Stimulated activated CD4-positive, alpha-beta T cell treated with anti-CD3 and anti-CD28 coated beads, Interleukin-1b, Interleukin-23, amount 100 ng/mL, for 1 hour (primary cell): ENCODE measurements at places on chromosomes 1 and 21.

DNA sequence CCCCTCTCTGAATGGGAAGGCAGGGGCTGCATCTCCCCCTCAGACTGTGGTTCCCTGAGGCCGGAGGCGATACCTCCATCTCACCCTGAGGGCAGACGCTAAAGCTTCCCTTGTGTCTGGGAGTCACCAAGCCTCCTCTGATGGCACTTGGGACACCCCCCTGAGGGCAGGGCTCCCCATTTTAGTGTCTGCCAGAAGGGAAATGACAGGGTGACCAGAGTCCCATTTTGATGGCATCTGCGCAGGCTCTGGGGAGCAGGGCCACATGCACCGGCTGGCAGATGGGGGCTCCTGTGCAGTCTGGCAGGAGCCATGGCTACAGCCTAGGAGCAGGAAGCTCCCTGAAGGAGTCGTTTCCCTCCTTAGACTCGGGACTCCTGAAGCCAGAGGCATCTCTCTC, 1.7 kb downstream of the S100A2 start:
- DNase-seq: no peak

- no peak for DNase-seq
These were observed 85.7 kb upstream of the AK4 start for GRCh38 chr1:65062339-65062738.

- DNase-seq: no peak
These were observed 24.9 kb upstream of the APCS start for GRCh38 chr1:159562680-159563079.

- DNase-seq: no peak
These were observed 32.3 kb upstream of the PLD5 start for GRCh38 chr1:242556759-242557158.

GRCh38 chr1:194161591-194161990, 975.2 kb upstream of the B3GALT2 start:
- no peak for DNase-seq

DNA sequence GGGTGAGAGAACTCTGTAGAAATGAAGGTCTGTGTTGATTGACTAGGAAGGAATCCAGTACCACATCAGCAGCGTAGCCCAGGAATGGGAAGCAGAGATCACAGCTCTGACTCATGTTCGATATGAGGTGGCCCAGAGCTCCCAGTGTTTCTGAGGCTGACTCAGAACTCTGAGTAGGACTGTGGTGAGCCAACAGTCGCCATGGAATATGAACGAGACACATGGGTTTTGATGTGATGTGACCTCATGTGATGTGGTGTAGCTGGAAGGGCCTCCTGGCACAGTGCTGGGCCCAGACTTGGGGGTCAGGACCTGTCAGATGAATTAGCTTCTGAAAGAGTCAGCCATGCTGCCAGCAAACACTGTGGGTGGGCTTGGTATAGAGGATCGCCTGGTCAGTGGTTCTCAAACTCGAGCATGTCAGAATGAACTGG, 237.0 kb downstream of the MRPL39 start:
- no peak for DNase-seq

- no peak for DNase-seq
These were observed 180.0 kb downstream of the RASAL2 start for GRCh38 chr1:178273707-178274410.

DNA sequence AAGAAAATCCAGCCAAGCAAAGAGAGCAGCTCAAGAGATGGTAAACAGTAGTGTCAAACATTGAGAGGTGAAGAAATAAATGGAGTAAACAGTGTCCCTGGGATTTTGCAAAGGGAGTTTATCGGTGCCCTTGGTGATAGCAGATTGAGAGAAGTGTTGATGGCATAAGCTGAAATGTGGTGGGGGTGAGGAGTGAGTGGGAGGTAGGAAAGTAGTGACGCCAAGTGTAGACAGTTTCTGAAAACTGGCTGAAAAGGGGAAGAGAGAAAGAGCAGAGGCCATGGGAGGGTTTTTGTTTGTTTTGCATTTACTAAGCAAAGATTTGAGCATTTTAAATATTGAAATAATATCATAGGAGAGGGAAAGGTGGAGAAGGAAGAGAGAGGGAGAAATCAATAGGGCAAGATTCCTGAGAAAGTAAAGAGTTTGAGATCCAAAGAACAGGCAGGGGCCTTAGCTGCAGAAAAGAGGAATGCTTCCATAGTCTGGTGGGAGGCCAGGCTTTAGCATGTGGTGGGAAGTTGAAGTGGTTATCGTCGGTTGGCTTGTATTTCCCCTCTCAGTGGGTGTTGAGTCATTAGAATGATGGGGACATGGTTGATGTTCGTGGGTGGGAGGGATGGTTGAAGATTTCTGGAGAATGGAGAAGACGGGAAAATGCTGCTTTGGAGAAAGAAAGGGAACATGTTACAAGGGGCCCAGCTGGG, 26.8 kb upstream of the RASAL2 start:
- DNase-seq: no peak

GRCh38 chr1:99503276-99503747, 142.6 kb upstream of the PALMD start:
- DNase-seq: no peak

DNA sequence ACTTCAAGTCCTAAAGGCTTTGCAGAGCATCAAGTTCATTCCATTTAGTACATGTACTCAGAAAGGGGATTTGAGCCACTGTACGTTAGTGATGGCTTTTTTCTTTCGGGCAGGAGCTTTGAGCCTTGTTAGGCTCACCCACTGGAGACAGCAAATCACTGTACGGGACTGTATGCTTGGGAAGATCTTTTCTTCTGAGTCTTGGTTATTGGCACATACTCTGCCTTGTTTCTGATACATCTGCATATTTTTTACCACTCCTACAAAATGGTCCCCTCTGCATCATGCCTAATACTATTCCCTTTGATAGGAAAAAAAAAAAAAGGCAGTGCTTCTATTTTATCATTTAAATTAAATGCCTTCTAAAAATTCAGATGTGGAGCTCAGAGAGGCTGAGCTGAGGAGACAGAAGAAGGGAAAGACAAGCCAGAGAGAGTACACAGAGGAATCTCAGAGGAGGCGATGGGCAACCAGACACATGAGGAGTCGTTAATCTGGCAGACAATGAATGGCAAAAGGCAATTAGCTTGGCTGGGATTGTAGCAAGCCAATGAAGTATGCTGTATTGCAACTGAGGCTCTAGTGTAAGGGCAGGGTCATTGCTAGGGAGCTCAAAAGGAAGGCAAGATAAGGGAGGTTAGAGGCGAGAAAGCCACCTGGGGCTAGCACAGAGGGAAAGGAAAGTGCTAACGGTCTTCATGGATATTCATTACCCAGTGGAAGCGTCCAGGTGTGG, 39.4 kb downstream of the PHC2 start:
- DNase-seq: no peak

GRCh38 chr1:204513117-204513716, 3.0 kb upstream of the MDM4 start:
- DNase-seq: no peak

- no peak for DNase-seq
These were observed 2.6 kb downstream of the ALPL start for GRCh38 chr1:21511579-21512522.

- DNase-seq: no peak
These were observed 444.9 kb upstream of the PKN2 start for GRCh38 chr1:88239205-88239604.

DNA sequence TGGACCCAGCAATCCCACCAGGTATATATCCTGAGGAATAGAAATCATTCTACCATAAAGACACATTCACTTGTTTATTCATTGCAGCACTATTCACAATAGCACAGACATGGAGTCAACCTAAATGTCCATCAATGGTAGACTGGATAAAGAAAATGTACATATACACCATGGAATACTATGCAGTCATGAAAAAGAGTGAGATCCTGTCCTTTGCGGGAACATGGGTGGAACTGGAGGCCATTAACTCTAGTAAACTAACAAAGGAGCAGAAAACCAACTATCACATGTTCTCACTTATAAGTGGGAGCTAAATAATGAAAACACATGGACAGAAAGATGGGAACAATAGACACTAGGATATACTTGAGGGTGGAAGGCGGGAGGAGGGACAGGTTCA, 36.1 kb upstream of the PRKACB start:
- DNase-seq: no peak

- DNase-seq: no peak
These were observed 13.4 kb downstream of the ELOA start for GRCh38 chr1:23756676-23757075.
